IPS-NIHi11 (cell line): ENCODE measurements at places on chromosomes 2 and 18.

DNA sequence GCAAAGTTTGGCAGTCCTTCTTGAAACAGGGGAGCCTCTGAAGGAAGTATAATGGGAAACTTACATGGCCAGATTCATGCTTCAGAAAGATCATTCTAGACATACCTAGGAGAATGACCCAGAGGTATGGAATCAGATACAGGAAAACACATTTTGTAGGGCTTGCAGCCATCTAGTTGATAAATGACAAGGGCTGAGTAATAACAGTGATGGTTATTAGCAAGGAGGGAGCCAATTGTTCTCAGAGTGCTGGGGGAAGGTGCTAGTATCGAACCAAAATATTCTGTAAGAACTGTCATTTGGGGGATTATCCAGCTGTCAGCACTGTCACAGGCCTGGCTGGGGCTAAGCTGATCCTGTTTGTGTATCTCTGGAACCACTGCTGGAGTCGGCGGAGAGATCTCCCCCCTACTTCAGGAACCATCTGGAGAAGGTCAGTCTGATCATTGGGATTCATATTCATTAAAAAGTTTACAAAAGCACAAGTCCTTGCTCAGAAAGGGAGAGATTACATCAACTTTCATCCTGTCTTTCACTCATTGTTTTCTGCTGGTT is 113.8 kb upstream of the THSD7B start:
- no peak for DNase-seq

DNA sequence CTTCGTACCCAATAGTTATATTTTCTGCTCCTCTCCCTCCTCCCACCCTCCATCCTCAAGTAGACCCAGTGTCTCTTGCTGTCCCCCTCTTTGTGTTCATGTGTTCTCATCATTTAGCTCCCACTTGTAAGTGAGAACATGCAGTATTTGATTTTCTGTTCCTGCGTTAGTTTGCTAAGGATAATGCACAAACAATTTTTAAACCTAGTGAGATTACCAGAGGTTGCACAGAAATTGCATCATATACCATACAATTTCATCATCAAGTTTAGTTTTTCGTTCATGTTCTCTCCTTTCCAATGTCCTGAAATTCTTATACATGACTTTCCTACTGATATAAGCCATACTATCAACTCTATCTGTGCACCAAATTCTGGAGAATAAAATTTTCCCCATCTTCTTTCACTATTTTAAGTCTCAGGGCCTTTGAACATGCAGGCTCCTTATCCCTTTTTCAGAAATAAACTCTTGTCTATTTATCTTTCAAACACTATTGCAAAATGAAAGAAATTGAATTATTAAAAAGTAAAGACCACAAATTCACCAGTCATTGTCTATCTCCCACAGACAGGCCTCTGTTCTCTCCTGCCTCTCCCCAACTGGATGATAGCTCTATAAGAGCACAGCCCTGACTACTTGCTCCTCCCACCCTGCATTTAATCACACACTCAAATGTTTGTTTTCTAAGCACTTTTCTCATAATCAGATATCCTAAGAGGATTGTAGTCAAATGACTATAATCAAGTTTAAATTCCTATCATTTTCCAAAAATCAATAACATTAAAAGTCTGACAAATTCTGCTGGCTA is 27.2 kb upstream of the B4GALT6 start:
- no peak for DNase-seq

- no peak for DNase-seq
Observed at GRCh38 chr2:241235859-241236593, 47.5 kb downstream of the ANO7 start.

DNA sequence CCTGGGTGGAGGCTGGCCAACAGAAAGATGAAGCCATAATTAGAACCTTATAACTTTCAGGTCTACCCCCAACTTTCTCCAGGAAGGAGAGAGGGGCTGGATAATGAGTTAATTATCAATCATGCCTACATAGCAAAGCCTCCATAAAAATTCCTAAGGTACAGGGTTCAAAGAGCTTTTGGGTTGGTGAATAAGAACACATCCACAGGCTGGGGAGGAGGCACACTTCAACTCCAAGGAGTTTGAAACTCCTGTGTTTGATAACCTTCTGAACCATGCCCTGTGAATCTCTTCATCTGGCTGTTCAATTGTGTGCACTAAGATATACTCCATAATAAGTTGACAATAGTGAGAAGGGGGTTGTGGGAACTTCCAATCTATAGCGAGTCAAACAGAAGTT is 552.3 kb downstream of the TDRD15 start:
- DNase-seq: no peak

DNA sequence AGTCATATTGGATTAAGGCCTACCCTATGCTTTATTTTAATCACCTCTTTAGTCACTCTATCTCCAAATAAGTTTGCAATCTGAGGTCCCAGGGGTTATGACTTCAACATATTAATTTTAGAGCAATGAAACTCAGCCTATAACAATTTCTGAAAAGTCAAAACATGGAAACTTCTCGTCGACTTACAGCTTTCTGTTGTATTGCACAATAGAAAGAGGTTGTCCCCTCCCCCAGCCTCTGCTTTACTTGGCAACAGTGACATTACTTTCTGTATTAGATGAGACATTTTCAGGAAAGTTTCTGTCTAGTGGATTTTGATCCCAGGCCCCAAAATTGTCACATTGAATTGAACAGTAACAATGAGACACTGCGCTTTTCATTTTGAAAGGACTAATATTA is 326.4 kb downstream of the THSD7B start:
- DNase-seq: no peak

GRCh38 chr2:17733599-17733998 is 20.0 kb downstream of the SMC6 start:
- DNase-seq: no peak

- DNase-seq: no peak
Observed at GRCh38 chr18:63374540-63374939, 7.5 kb upstream of the KDSR start.

DNA sequence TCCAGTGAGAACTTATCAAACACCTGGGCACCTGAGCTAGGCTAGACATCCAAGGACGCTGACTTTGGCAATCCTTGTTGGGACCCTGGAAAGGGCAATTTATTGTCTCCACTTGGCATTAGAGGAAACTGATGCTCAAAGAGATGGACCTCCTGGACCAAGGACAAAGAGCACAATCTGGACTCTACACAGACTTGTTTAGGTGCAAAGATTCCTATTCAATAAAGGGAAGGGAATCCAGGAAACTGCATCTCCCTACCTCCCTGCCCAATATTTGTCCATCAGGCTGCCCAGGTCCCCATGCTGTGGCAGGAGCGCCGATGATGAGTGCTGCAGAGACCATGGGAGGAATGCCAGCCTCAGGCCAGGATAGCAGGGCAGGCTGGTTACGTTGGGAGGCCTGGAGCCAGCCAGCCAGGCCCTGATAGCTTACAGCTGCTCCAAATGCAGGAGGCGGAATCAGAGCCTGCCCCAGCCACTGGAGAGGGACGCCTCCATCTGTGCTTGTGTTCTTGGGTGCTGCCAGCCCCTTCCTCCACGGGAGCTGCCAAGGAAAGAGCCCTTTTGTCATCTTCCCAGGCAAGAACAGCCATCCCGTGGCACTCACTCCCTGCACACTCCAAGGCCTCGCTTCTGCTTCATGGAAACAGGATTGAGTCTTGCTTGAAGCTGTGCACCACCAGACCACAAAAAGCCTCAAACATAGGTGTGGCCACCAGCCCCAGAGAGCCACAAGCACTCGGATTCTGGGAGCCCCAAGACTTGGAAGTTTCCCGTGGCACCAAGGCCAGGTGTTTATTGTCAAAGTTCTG is 60.0 kb downstream of the HS1BP3 start:
- no peak for DNase-seq

DNA sequence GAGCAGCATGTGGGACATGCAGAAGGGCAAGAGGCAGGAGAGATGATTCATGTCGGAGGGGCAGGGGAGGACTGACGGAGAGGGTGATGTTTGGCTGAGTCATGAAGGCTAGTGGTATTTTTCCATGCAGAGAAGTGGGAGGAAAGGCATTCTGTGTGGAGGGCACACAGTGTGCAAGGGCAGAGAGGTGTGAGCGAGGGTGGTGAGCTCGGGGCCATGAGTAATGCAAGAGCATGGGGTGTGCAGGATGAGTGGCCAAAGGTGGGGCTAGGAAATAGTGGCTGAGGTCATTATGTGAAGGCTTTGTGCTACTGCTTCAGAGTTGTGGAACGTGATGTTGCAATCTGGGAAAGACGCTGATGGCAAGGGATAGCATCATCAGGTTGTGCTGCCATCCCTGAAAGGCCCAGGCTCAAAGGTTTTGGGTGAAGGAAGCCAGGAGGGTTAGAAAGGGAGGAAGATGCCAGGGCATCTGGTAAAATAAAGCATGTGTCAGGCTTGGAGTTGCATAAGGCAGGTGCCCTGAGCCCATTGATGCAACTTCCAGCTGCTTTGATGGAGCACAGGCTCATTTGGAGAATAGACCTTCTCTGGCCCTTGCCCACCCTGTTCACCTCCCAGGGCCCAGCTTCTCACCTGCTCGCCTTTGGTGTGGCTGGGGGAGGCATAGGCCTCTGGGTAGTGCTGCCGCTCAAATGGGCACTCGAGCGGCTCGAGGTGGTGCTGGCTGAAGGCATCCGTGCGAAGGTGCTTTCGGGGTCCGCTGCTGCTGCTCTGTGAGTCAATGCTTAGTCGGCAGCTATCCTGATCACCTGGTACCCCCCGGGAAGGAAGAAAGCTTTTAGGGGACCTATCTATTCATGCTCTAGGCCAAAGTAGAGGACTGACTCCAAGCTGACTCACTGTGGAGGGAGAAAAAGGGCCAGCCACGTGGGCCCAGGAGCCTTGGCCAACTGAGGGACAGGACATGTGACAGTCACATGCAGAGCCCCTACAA is 37.5 kb downstream of the PAX8 start:
- no peak for DNase-seq

GRCh38 chr2:1767939-1768691 is 23.8 kb upstream of the PXDN start:
- no peak for DNase-seq

- no peak for DNase-seq
Observed at GRCh38 chr2:240990266-240990529, 8.2 kb upstream of the SNED1 start.

- no peak for DNase-seq
Observed at GRCh38 chr18:6399776-6400175, 14.9 kb downstream of the L3MBTL4 start.

DNA sequence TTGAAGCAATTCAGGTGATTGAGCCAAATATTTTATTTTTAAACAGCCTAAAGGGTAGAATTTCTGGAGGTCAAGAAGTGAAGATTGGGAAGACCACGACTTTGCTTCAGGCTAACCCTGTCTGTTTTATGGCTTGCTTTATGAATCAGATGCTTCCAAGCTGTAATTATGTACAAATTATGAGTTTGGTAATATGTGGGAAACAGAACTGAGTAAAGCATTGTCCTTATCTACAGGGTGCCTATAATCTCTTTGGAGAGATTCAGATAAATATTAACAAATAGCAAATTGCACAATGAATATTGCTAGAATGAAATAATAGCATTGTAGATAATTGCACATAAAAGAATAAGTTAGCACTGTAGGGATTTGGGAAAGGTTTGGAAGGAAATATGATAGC is 539.4 kb upstream of the CDH2 start:
- DNase-seq: no peak

- DNase-seq: no peak
Observed at GRCh38 chr18:9055185-9055584, 47.3 kb upstream of the NDUFV2 start.

DNA sequence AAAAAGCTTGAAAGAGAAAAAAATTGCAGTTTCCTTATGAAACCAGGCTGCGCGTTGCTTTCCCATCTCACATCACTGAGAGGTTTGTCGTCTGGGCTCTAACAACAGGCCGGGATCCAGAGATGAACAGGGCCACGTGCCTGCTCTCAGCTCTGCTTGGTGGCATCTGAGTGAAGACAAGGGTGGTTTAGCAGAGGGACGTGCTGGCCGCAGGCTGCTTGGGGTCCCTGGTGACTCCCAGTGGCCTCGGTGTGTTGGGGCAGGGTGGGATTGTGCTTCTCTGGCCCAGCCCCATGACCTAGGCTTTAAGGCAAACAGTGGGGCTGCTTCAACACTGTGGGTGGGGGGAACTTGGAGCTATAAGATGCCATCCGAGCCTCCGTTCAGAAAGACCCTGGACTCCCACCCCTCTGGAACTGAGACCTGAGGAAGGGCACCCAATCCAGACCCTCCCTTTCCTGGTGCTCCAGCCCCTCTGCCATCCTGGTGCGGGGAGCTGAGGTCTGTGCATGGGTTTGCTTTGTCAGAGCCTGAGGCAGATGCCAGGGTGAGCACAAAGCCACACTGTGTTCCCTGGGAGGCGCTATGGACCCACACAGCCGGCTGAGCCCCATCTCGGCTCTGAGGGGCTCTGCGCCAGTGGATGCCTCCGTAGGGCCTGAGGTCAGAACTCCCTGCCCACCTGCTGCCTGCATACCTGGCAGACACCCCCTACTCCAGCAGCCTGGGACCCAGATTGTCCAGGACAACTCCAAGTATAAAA is 18.4 kb upstream of the HPCAL1 start:
- DNase-seq: no peak

DNA sequence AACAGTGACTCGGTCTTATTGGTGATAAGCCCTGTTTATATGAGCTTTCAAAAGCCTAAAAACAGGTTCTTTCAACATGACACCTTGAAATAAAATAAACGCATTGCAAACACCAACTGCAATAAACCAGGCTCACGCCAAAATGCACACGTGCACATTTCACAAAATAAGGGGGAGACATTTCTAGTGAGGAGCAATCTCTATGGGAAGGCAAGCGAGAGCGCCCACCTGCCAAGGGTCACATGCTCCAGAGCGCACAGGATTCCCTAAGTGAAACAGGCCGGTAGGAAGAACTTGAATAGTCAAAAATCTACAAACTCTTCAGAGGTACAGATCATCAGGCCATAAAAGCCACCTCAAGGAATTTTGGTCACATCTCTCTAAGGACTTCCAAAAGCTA is 1.9 kb downstream of the PID1 start:
- DNase-seq: no peak

DNA sequence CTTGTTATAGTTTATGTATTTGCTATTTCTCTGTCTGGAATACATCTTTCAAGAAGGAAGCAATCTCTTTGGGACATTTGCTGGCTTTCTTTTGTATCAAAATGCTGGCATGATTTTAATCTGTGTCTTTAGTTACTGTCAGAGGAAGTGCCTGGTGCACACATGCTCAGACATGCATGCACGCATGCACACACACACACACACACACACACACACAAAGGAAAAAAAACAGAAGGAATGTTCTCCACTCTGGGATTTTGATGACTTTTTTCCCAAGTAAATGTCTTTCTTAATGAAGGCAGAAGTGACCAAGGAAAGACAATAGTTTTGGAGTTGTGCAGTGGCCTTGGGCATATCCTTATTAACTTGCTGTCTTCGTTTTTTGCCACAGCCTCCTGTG is 6.7 kb downstream of the GNAL start:
- no peak for DNase-seq

- no peak for DNase-seq
Observed at GRCh38 chr2:173652311-173652710, 297.6 kb downstream of the CDCA7 start.

- no peak for DNase-seq
Observed at GRCh38 chr2:60359569-60359968, 193.9 kb downstream of the BCL11A start.
